NCI-H1694 treated with DMSO at 0.1 percent for 48 hours (cell line): ENCODE measurements at places on chromosomes 7 and 10.

GRCh38 chr7:1664711-1665548 is 5.1 kb upstream of the ELFN1 start:
- DNase-seq, result peak; percentile 56

GRCh38 chr7:39946693-39947092 is 3.4 kb upstream of the CDK13 start:
- no peak for DNase-seq

DNA sequence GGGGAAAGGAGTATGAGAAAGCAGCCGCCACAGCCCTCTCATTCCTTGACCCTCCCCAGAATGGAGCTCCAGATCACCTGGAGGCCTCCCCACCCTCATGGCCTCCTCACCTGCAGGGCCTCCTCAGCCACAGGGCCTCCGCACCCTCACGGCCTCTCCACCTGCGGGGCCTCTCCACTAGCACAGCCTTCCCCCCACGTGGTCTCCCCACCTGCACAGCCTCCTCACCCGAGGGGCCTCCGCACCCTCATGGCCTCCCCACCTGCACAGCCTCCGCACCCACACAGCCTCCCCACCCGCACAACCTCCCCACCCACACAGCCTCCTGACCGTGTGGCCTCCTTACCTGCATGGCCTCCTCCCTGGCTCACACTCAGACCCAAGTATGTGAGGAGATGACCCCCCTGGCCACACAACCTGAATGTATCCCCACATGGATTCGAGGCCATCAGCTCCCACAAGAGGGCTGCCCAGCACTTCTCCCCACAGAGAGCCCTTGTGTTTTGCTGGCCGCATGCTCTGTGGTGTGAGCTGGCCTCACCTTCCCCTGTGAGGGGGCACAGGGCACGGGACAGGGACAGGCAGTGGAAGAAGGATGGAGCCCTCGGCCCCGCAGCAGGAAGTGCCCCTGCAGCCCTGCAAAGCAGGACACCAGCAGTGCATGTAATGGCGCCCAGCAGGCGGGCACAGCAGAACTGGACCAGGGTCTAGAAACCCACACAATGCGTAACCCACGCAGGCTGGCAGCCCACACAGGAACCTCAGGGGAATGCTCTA is 3.1 kb downstream of the DIP2C start:
- no peak for DNase-seq

GRCh38 chr10:75708060-75708459 is 276.6 kb downstream of the LRMDA start:
- no peak for DNase-seq

DNA sequence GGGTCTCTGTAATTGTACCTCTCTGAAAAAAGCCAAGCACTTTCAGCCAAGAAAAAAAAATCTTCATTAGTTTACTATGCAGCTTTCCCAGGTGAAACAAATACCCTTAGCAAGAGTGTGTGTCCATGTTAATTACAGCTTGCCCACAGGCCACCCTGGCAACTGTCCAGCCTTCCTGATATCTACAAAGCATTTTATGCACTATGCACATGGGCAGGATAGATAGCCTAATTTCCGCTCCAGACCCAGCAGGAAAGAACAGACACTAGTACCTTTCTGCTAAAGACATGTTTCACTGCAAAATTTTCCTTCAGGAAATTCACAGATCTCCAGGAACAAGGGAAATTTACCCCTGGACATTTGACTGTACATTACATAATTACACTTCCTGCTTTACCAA is 24.4 kb downstream of the CACNA2D1 start:
- no peak for DNase-seq

DNA sequence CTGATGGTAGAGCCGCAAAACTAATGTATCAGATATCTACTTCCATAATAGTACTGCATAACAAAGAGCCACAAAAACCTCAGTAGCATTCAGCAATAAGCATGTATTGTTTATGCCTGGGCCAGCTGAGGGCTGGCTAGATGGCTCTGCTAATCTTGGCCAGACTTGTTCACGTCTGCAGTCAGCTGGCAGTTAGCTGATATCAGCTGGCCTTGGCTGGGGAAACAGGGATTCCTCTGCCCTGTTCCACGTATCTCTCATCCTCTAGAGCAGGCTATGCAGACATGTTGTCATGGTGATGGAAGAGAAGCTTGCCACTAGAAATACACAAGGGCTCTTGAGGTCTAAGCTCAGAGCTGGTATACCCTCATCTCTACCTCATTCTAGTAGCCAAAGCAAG is 62.9 kb downstream of the GRM8 start:
- DNase-seq, result no peak

GRCh38 chr7:154306036-154306435 is 253.8 kb downstream of the DPP6 start:
- no peak for DNase-seq

- DNase-seq, result no peak
Measured at GRCh38 chr7:143395187-143396149, 13.2 kb downstream of the EPHA1 start.

- DNase-seq, result no peak
Measured at GRCh38 chr10:15518250-15518649, 147.2 kb upstream of the FAM171A1 start.

GRCh38 chr7:155231941-155232340 is 65.7 kb upstream of the INSIG1 start:
- DNase-seq, result no peak

DNA sequence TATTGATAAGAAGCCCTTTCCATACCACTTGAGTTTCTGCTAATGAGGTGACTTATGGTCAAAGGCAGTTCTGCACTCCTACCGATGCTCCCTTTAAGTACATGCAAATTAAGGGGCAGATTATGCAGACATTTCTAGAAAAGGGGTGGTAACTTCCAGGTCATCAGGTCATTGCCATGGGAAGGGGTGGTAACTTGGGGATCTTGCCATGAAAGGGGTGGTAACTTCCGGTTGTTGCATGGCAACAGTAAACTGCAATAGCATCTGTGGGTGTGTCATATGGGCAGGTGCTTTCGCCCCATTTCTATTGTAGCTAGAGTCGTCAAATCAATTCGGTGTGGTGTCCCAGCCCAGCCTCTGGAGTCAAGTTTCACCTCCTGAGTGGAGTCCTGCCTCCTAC is 150.9 kb downstream of the UBE2H start:
- DNase-seq, result no peak

DNA sequence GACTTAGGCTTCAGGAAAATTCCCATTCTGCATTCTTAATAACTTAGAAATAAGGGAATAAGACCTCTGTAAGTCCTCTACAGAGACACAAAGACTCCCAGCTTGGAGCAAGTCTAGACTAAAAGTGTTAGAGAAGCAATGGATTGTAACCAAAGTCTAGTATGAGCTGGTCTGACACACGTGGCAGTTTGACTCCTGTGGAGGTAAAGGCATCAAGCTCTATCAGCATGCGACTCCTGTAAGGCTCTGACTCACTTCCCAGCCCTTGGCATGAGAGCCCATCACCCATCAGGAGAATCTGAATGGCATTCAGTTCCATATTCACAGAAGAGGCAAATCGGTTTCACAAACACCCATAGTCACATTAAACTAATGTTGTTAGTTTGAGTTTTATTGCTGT is 4.4 kb upstream of the VSTM4 start:
- no peak for DNase-seq

DNA sequence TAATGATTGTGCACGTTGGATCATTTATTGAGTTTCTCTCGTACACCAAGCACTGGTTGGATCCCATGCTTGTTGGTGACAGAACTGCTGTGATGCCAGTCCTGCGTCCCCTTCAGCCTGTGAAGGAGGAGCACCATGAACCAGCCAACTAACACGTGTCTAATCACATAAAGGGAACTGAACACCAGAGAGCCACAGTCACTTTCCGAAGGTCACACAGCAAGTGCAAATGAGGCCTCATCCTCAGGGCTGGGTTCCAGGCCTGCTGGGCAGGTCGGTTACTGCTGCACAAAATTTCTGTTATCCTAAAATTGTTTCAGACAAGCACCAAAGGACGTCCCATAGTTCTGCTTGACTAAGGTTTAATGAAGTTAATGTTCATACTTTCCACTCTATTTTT is 332.0 kb upstream of the ZNF32 start:
- no peak for DNase-seq

DNA sequence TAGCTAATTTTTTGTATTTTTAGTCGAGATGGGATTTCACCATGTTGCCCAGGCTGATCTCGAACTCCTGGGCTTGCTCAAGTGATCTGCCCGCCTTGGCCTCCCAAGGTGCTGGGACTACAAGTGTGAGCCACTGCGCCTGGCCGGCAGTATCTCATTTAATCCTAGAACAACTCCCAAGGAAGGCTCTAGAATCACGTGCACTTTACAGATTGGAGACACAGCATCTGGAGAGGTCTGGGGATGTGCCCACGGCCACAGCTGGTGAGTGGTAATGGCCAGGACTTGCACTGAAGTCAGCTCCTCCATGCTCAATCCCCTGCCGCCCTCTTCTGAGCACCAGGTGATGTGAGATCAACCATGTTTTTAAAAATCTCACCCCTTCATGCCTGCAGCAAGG is 43.1 kb downstream of the CARD11 start:
- no peak for DNase-seq

GRCh38 chr10:45607276-45607675 is 65.3 kb downstream of the ZFAND4 start:
- no peak for DNase-seq

- DNase-seq, result no peak
Measured at GRCh38 chr10:100436255-100436654, 26.6 kb upstream of the WNT8B start.

GRCh38 chr7:159064816-159065510 is 79.7 kb downstream of the VIPR2 start:
- no peak for DNase-seq
